ENCODE measurements at places on chromosomes 5 and 9.

DNA sequence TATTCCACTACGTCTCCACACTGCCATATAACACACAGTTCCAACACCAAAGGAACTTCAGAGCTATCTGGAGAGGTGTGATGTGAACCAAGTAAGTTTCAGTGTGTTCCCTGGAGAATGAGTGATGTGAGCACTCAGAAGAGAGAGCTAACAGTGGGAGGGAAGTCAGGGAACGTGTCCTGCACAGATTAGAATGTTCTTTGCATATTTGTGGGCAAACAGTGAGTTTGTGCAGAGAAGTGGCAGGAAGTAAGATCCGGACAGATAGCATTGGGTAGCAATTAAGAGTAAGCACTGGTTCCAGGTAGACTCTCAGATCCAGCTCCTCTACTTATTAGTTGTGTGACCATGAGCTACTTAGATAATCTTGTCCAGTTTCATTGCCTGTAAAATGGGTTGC lies 206.4 kb downstream of the PDZD2 start:
- no peak for DNase-seq

DNA sequence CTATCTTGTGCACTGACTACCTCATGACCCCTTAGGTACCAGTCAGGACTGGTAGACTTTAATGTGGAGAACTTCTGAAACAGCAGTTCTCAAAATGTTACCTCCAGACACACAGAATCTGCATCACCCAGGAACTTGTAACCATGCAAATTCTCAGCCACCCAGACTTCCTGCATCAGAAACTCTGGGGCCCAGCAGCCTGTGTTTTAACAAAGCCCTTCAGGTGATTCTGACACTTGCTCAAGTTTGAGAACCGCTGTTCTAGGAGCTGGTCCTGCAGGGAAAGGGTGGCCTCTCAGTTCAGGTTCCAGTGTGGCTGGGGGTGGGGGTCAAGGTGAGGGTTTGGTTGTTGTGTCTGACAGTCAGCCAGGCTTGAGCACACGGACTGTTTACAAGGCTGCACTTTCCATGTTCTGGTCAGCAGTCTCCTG lies 28.4 kb downstream of the ZFP62 start:
- peak; percentile 63 for DNase-seq

DNA sequence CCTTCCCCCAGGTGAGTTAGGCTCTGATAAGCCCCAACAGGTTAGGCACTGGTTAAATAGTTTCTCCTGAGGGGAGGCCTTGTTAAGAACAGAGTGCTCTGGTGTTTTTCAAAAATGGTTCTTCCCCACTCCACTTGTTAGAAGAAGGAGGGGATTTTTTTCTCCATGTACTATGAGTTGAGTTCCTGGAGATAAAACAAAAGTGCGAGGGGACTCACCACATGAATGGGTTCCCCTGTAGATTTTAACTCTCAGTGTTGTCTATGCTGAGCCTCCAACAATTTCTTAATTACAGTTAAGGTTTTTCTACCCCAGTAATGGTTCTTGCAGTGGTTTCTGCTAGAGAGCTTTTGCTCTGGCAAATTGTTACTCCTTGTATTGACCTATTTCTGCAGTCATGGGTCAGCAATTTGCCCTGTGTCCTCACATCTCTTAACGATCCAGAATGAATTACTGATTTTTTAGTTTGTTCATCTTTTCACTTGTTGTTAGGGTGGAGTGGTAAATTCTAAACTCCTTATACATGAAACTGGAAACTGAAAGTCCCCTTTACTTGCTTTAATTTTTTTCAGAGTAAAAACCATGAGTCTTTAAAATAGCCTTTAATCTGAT lies 44.4 kb downstream of the SCAMP1 start:
- peak; percentile 13 for DNase-seq

- DNase-seq, result peak; percentile 78
Measured at GRCh38 chr5:156402387-156402921, 75.5 kb downstream of the SGCD start.

GRCh38 chr5:139065306-139065705 lies 132.9 kb downstream of the SIL1 start:
- DNase-seq, result no peak

GRCh38 chr5:36662291-36662851 lies 56.0 kb downstream of the SLC1A3 start:
- DNase-seq, result no peak

- no peak for DNase-seq
Measured at GRCh38 chr5:166045961-166046360, 2245.5 kb upstream of the WWC1 start.

- DNase-seq, result no peak
Measured at GRCh38 chr5:126969548-126969947, 60.8 kb downstream of the MARCHF3 start.

- no peak for DNase-seq
Measured at GRCh38 chr5:149598966-149599365, 17.7 kb downstream of the ARHGEF37 start.

- no peak for DNase-seq
Measured at GRCh38 chr9:127875306-127875966, 2.0 kb downstream of the AK1 start.

- DNase-seq, result no peak
Measured at GRCh38 chr5:116456036-116456435, 118.6 kb downstream of the SEMA6A start.

DNA sequence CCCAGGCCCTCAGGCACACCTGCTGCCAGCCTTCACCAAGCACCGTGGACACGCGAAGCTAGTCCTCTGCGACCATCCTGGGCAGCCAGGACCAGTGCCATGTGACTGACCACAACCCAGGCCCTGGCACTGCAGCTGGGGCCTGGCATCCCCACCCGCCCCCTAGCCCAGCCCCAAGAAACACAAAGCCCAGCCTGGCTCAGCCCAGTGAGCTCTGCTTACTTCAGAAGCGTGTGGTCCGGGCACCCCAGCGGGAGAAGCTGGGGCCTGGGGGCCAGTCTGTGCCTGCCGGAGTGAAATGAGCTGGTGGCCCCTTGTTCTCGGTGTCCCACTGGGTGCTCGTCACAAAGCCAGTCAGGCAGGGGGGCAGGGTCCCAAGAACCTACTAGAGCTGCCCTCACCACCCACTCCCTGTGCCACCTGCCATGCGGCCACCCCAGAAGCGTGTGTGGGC lies 87.9 kb downstream of the KCNT1 start:
- no peak for DNase-seq

DNA sequence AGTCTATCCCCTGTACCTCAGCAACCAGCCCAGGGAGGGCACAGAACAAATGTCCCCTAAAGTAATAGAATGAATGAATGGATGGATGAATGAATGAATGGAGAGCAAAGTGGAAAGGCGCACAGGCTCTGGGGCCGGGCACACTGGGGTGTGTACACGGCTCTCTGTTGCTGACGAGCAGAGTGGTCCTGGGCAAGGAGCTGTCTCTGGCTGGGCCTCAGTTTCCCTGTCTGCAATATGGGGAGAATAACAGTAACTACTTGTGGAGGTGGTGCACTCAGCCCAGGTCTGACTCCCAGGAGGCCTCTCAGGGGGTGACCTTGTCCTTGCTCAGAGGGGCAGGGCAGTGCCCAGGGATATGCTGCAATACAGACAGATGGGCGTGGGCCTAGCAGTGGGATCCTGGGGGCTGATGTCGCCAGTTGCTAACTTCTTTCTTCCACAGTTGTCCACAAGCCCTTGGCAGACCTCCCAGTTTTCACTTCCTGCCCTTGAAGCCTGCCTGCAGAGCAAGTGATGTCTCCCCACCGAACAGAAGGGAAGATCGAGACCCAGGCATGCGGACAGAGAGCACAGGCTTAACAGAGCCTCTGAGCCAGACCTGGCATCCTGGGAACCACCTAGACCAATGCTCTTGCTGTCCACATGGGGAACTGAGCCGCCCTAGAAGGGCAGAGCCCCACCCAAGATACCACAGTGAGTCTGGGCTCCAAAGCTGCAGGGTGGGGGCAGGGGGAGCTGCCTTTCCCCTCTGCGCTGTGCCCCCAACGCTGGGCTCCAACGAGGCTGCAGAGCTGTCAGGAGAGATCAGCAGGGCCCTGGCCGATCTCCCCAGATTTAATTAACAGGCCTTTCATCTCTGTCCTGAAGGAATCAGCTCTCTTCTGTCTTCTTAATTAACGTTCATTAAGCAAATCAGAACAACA lies 13.6 kb upstream of the LAMC3 start:
- DNase-seq, result no peak

- DNase-seq, result no peak
Measured at GRCh38 chr5:16493261-16493660, 27.7 kb upstream of the ZNF622 start.

DNA sequence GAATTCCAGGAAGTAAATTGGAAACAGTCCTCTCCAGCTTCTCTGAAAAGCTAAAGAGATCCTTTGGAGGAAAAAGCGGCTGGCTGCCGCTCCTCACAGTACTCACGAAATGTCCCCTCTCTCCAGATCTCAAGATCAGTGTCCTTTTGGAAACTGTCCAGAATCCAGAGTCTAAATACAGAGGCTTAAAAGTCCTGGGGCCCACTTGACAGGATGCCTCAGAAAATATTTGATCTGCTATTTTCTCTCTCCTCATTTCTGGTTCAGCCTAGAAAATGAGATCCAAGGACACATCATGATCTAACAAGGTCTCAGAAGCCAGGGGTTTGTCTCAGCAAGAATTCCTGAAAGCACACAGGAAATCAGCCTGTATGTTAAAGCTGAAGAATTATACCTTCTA lies 7.2 kb downstream of the C1QTNF2 start:
- DNase-seq, result no peak

DNA sequence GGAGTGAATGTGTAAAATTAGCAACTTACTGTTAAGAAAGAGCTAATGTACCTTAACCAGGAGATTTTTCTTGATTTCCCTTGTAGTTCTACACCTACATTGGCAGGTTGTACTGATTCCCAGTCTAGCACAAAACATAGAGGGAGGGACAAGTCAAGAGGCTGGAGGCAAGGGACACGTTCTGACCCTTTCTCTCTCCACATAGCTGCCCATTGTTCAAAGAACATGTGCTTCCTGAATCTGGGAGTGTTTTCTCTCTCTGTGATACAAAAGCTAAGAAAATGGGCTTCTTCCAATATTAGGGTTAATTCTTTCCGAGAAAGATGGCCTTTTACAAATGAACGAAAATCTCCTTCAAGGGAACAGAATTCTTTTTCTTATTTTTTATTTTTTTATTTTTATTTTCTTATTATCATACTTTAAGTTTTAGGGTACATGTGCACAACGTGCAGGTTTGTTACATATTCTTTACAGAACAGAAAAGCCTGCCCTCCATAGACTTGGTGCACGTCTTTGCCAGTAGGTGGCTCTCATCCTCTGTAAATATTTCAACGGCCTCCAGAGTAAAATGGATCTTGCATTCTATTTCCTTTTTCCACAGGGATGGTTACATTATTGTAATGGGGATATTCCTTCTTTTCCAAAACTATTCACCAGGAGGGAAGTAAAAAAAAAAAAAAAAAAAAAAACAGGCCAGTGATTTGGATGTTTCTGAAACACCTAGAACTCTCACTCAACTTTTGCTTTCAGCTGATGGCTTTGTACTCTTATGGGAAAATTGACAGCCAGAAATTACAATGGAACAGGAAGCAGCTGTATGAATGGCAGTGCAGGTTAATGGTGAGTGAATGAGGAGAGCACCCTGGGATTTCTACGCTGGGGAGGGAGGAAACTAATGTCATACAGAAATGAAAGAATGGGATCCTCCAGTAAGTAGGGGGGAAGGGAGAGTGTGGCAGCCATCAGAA lies 13.1 kb upstream of the IFNA5 start:
- peak; percentile 32 for DNase-seq

DNA sequence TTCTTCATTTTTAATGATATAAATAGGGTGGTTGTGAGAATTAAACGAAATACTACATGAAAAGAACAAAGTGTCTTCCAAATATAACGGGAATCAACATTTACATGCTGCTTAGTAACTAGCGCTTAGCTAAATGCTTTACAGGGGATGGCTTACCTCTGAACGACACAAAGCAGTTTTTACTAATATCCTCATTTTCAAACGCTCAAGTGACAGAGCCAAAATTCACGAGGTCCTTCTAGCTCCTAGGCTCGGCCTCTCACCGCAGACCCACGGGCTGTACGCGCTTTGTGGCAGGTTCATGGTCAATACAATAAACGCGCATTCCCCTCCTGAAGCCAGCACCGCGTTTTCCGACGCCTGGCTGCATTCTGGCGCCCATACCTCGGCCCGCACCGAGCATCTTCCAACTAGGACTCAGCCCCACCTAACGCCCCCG lies 442 bp downstream of the ZNF510 start:
- DNase-seq, result no peak

DNA sequence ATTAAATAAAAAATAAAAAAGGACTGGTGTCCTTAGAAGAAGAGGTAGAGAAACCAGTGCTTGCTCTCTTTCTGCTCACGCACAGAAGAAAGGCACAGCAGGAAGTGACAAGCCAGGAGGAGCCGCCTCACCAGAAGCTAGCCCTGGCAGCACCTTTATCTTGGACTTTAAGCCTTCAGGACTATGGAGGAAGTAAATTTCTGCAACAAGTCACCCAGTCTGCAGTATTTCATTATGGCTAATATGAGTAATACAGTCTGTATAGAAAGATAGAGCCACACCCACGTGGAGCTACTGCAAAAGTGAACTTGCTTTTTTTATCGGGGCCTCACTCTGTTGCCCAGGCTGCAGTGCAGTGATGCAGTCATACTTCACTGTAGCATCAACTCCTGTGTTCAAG lies 68.4 kb downstream of the PDZD2 start:
- no peak for DNase-seq

DNA sequence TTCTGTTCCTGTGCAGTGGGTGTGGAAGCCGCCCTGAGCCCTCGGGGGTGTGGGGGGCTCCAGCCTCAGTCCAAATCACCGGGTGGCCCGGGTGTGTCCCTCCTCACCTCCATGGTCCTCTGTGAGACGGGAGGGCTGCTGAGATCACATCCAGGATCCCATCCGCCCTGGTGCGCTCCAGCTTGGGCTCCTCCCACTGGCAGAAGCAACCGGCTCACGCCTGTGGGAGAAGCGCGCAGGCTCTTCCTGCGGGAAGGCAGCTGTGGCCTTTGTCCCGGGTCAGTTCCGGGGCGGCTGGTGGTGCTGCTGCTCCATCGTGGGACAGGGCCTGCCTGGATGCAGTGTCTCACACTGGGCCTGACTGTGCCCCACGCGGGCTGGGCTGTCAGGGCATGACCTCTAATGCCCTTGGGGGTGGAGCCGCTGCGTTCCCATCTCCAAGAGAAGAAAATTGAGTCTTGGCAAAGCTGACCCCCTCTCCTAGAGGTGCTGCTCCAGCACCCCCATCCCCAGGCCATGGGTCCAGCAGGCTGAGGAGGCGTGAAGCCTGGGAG lies 18.5 kb downstream of the OLFM1 start:
- no peak for DNase-seq

- DNase-seq, result no peak
Measured at GRCh38 chr5:116494784-116495450, 79.7 kb downstream of the SEMA6A start.

GRCh38 chr5:121987052-121987684 lies 25.4 kb downstream of the SRFBP1 start:
- DNase-seq, result no peak

DNA sequence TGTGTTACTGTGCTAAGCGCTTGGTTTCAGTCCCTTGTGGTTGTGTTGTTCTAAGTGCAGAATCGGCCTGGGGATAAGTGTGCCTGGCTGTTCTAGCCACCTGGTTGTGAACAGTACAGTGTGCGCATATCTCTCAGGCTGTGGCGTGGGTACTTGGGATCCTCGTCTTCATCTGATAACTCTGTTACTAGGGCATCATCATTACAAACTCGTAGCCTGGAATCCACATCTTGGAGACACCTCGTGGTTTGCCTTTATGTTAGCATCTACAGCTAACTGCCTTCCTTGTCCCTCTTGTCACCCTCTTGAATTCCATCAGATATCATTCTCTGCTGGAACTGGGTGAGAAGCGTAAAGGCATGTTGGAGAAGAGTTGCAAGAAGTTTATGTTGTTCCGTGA lies 41.5 kb downstream of the SPTAN1 start:
- DNase-seq, result no peak

All from GM20000 (cell line).